Type B pancreatic cell (in vitro differentiated cells): ENCODE measurements at places on chromosomes 16 and 17.
A peak's percentile ranks its signal among the peaks of the same experiment; 100 is the strongest.

DNA sequence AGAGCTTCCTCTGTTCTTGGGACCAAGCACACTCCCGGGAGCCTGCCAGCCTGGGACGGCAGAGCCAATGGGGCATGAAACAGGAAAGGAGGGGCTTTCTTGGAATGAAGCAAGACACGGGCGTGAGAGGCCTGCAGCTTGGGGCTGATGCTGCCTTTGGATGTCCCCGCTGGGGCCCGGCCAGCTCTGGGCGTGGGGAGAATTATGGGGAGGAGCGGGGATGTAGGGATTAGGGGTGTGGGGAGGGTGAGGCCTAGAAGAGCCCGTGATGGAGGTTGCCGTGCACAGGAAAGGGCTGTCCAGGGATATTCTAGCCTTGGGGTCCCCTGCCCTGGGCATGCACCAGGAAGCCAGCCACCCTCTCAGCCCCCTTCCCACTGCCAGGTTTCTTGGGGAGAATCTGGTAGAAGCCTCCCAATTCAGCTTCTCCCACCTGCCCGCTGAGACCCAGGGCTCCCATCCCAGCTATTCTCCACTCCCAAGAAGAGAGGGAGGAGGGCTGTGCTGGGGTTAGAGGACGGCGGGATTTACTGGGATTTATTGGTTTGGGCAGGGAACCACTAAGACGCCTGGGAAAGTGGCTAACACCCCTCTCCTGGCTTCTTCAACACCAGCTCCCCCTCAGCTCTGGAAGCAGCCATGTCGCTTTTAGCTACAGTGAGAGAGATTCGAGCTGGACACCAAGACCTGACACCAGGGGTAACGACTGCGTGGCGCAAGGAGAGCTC, 20.0 kb upstream of the NXPH3 start:
- H3K4me1 ChIP-seq: peaks cover 12% of the 10 kb centered on the region
- peaks cover 19% of the 10 kb centered on the region for H3K27me3 ChIP-seq
- no peak overlapping the region for H3K27ac ChIP-seq
- peak; percentile 67 for DNase-seq

DNA sequence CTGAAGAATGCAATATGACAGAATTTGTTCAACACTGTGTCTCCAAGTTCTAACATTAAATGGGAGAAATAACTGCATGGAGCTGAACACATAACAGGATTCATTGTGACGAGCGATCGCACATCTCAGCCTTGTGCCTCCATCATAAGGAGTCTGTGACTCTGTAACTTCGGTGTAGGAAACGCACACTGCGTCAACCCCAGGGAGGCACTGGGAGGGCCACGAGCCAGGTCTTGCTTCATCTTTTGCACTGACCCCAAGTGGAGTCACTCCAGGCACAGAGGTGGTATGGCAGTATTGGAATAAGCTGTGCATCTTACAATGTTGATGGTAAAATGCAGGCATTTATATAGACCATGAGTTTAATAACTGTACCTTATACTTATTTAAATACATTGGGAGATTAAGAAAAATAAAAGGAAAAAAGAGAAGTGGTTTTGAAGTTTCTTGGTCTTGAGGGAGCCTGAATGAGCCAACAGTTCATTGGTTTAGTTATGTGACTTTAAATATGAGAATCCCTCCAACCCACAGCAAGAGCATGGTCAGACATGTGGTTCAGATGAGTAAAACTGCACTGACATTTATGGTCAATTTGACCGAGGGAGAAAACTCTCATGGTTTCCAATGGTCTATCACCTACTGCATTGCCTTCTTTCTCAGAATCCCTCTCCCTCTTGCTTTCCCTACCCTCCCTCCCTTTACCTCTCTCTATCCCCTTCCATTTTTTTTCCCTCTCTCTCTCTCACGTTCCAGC, 5.7 kb upstream of the PMP22 start:
- no peaks in the 10 kb centered on the region for H3K36me3 ChIP-seq
- peaks cover 9% of the 10 kb centered on the region for H3K4me1 ChIP-seq
- DNase-seq: no peak
- H3K4me3 ChIP-seq: no peak overlapping the region
- H3K27ac ChIP-seq: no peak overlapping the region
- peaks cover 46% of the 10 kb centered on the region for H3K27me3 ChIP-seq

DNA sequence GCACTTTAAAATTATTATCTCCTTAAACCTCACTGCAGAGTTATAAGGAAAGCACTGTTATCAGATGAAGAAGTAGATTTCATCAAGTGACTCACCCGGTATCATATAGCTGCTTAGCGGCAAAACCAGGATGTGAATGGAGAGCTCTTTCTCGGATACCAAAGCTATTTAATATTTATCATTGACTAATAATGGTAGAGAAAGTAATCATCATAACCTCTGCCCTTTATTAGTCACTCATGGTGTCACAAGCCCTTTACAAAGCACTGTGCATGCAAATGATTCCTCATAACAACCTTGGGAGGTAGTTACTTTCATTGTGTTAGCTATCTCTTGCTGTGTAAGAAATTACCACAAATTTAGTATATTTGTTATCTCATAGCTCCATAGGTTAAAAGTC, 592.9 kb downstream of the MAF start:
- peaks cover 12% of the 10 kb centered on the region for H3K4me1 ChIP-seq
- DNase-seq: no peak
- no peaks in the 10 kb centered on the region for H3K27me3 ChIP-seq
- H3K36me3 ChIP-seq: no peaks in the 10 kb centered on the region
- H3K4me3 ChIP-seq: no peak overlapping the region

GRCh38 chr16:24571096-24571495, 31.7 kb downstream of the RBBP6 start:
- no peaks in the 10 kb centered on the region for H3K27me3 ChIP-seq
- H3K4me3 ChIP-seq: no peak overlapping the region
- no peak overlapping the region for H3K27ac ChIP-seq
- H3K4me1 ChIP-seq: no peaks in the 10 kb centered on the region
- no peak for DNase-seq

DNA sequence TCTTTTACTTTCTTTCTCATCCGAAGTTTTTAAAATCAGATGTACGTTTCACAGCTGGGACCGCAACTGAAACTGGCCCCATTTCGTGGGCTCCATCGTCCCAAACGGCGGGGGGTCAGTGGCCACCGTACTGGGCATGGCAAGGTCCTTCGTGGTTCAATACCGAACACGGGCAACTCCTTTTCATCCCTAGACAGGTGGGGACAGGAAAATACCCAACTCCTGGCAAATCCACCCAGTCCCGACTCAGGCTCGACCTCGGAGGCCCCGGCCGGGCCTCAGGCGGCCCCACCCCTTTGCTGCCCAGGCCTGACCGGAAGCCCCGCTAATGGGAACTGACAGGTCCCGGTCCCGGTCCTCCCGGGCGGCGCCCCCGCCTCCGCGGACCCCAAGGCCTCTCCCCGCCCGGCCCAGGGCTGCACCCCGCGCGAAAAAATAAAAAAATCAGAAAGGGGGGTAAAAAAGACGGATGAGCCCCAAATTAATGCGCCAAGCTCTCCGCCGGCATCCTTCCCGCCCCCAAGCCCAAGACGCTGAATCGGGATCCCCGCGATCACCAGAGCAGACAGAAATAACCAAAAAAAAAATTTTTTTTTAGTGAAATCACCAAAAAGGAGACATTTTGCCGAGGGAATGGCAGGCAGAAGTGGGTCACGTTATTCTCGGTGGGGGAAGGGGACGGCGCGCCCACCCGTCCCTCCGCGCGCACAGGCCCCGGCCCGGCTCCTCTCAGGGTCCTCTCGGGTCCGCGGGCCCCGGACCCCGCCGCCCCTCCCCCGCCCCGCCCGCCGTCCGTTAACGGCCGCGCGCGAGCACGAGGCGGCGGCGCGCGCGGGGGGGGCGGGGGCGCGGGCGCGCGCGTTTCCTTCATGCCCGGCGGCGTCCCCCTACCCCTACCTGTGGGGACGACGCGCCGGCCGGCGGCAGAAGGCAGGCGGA, 562 bp downstream of the ZC3H7A start:
- peaks cover 67% of the 10 kb centered on the region for H3K4me1 ChIP-seq
- H3K27ac ChIP-seq: peak overlapping the region; percentile 95
- peaks cover 10% of the 10 kb centered on the region for H3K36me3 ChIP-seq
- DNase-seq: peak; percentile 73

DNA sequence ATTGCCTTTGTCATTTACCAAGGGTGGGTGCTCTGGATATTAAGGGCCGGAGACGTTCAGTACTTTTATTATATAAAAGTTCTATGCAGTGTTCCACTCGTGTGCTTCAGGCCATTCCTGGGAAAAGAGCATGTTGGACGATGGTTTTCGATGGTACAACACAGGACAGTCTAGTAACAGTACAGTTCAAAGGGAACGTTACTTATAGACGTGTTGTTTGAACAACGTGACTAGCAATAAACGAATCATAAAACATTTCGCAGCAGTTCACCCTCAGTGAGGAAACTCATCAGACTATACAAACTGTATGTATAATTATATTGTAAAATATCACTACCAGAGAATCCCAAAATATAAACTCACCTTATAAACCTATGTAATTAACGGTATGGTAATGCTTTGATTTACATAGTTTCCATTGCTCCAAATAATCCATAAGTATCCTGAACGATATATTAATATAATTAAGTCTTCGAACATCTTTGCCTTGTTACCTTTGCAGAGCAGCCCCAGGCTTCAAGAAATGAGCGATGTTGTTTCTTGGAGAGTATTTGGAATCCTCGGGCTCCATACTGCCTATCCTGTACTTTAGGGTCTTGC, 589 bp downstream of the NMT1 start:
- peak overlapping the region; percentile 98 for H3K27ac ChIP-seq
- H3K4me3 ChIP-seq: peak overlapping the region; percentile 100
- no peaks in the 10 kb centered on the region for H3K27me3 ChIP-seq
- peaks cover 9% of the 10 kb centered on the region for H3K4me1 ChIP-seq
- peaks cover 4% of the 10 kb centered on the region for H3K36me3 ChIP-seq

- peaks cover 11% of the 10 kb centered on the region for H3K4me1 ChIP-seq
- H3K36me3 ChIP-seq: no peaks in the 10 kb centered on the region
- H3K27me3 ChIP-seq: no peaks in the 10 kb centered on the region
- DNase-seq: no peak
Observed at GRCh38 chr17:74239172-74239571, 25.8 kb downstream of the TTYH2 start.

DNA sequence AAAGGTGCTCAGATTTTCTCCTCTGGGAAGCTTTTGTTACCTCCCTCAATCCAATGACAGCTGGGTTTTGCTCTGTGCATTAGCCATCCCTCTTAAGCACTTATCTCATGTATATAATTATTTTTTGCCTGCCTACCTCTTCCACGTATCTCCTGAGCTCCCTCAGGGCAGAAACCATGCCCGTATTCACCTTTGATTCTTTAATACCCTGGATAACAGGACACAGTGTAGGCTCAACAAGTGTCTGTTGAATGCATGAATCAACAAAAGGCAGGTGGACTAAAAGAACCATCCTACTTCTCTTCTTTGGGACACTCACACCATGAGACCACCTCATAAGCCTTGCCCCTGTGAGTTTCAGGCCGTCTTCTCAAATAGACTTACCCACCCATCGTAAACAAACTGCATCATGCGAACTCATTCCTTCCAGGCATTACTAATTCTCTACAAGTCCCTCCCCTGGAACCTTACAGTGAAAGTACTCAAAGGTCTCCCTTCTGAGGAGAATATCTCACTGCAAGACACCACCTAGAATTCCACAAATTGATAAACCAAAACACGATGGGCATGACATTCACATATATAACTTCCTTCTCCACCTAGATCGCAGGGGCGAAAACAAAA, 3.2 kb downstream of the ARHGAP17 start:
- H3K4me3 ChIP-seq: peak overlapping the region; percentile 80
- peak overlapping the region; percentile 71 for H3K27ac ChIP-seq
- no peaks in the 10 kb centered on the region for H3K27me3 ChIP-seq
- no peak for DNase-seq
- H3K36me3 ChIP-seq: peaks cover 21% of the 10 kb centered on the region
- H3K4me1 ChIP-seq: peaks cover 27% of the 10 kb centered on the region

- no peak for DNase-seq
- H3K4me3 ChIP-seq: no peak overlapping the region
- H3K4me1 ChIP-seq: no peaks in the 10 kb centered on the region
- H3K27ac ChIP-seq: no peak overlapping the region
- H3K27me3 ChIP-seq: peaks cover 6% of the 10 kb centered on the region
Observed at GRCh38 chr17:68182011-68182306, 65.9 kb upstream of the AMZ2 start.

DNA sequence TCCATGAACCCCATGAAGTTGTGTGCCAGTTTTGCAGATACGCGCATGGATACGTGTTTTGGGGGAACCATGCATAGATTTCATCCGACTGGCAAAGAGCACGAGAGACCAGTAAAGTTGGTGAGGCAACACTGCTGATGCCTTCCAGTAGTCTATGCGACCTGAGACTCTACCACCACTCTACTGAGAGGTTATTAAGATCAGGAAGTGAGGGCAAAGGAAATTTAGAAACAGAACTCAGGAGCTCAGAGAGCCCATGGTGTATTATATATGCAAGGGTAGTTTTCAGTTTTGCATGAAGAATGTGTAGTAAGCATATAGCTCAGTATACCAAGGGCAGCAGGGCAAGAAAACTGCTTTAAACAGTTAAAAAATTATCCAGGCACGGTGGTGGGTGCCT, 4.2 kb downstream of the SLX4 start:
- H3K4me1 ChIP-seq: peaks cover 18% of the 10 kb centered on the region
- no peak overlapping the region for H3K27ac ChIP-seq
- DNase-seq: no peak
- H3K36me3 ChIP-seq: peaks cover 5% of the 10 kb centered on the region
- H3K4me3 ChIP-seq: no peak overlapping the region
- no peaks in the 10 kb centered on the region for H3K27me3 ChIP-seq

DNA sequence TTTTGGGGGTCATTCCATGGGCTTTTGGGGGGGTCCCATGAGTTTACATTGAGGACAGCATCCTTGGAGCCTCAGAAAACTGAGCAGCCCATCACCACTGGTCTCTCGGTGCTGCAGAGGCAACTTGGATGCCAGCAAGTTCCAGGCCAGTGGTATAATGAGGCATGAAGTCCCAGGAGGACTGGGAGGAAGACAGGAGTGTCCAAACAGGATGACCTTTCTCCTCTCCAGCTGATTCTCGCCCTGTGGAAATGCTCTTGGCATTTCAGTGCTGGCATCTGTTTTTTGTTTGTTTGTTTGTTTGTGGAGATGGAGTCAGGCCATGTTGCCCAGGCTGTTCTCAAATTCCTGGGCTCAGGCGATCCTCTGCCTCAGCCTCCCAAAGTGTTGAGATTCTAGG, 347.6 kb downstream of the SNX29 start:
- no peak overlapping the region for H3K4me3 ChIP-seq
- no peaks in the 10 kb centered on the region for H3K27me3 ChIP-seq
- H3K27ac ChIP-seq: no peak overlapping the region
- no peaks in the 10 kb centered on the region for H3K36me3 ChIP-seq
- no peak for DNase-seq

DNA sequence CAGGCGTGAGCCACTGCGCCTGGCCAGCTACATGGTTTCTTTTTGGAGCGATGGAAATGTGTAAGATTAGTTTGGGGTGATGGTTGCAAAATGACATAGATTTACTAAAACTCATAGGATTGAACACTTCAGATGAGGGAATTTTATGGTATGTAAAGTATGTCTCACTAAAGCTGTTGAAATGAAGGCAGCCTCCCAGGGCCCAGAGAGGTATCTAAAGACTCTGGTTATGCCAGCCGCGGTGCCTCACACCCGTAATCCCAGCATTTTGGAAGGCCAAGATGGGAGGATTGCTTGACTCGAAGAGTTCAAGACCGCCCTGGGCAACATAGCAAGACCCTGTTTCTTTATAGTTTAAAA, 254.9 kb downstream of the PARN start:
- H3K36me3 ChIP-seq: no peaks in the 10 kb centered on the region
- peaks cover 12% of the 10 kb centered on the region for H3K4me1 ChIP-seq
- DNase-seq: no peak
- H3K4me3 ChIP-seq: no peak overlapping the region

GRCh38 chr16:21057875-21058274, 92.8 kb downstream of the DNAH3 start:
- no peak for DNase-seq
- H3K27me3 ChIP-seq: peaks cover 28% of the 10 kb centered on the region
- H3K4me1 ChIP-seq: no peaks in the 10 kb centered on the region
- no peaks in the 10 kb centered on the region for H3K36me3 ChIP-seq
- H3K4me3 ChIP-seq: no peak overlapping the region
